ENCODE measurements at places on chromosomes 5 and 9.
A peak's percentile ranks its signal among the peaks of the same experiment; 100 is the strongest.

DNA sequence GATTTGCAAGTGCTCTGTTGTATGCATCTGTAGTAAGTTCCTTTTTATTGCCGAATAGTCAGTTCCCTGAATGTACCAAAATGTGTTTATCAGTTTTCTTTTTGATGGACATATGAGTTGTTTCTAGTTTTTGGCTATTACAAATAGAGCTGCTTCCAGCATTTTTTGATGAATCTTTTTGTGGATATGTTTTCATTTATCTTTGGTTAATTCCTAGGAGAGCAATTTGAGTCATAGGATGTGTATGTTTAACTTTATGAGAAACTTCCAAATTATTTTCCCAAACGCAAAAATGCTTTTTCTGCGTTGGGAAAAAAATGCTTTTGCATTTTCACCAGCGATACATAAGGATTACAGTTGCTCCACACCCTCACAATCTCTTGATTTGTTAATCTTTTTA is 287.7 kb downstream of the FER start:
- no peak for DNase-seq

DNA sequence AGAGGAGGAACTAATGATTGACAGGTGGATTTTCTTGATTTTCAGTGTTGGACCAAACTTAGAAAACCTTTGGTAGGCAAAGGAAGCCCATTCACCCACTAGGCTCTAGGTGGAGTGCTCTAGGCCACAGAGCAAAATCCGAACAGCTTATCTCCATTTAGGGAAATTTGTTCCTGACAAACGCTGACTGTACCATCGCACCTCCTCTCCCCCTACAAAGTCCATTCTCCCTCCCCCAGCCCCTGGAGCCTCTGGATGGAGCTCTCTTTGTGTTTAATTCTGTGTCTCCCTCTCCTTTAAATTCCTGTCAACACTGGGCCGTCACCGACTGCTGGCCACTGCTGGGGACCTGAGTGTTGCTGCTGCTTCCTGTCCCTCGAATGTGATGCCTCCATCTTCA is 350.1 kb upstream of the IRX2 start:
- DNase-seq: no peak

- no peak for DNase-seq
These were observed 96.6 kb downstream of the BRINP1 start for GRCh38 chr9:119272500-119273211.

- no peak for DNase-seq
These were observed 13.9 kb downstream of the GTF3C5 start for GRCh38 chr9:133044661-133045060.

- peak; percentile 69 for DNase-seq
These were observed 12.8 kb upstream of the SRP19 start for GRCh38 chr5:112848116-112848811.

All from natural killer cell (primary cell).